ENCODE measurements at places on chromosomes 3 and 15.

DNA sequence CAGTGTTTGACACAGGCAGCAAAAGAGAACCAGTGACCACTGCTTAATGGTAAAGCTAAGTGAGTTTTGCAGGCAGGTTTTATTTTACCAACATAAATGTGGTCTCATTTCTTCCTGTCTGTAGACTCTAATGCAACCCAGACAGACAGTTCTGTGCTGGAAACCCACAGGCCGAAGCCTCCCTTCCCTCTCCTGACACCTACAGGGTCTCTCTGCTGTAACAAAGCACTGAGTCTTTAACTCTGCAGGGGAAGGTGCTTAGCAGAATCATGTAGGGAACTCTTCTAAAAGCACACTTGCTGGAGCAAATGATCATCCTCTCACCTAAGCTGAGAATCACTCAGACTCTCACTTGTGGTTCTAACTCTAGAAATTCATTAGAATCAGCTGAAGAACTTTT lies 200.3 kb downstream of the KBTBD8 start:
- DNase-seq = no peak

GRCh38 chr3:155704771-155705559 lies 39.9 kb downstream of the PLCH1 start:
- DNase-seq = no peak

GRCh38 chr15:63043335-63044076 lies 959 bp downstream of the TPM1 start:
- DNase-seq = no peak

DNA sequence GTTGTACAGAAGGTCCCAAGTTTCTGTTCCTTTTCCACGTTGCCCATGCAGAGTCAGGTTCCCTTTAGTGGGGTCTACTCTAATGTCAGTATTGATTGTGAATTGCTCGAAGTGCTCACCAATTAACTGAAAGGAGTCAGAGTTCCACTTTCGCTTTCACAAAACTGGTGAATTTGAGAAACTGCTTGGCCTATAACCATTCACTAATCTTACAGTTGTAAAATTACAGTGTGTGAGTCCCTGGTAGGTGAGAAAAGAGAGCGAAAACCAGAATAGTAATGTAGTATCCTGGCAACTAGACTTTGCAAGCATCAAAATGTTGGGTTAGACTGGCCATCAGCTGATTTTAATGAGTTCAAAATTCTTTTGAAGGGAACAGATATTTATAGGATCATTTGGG lies 237.5 kb upstream of the CHRM5 start:
- no peak for DNase-seq

DNA sequence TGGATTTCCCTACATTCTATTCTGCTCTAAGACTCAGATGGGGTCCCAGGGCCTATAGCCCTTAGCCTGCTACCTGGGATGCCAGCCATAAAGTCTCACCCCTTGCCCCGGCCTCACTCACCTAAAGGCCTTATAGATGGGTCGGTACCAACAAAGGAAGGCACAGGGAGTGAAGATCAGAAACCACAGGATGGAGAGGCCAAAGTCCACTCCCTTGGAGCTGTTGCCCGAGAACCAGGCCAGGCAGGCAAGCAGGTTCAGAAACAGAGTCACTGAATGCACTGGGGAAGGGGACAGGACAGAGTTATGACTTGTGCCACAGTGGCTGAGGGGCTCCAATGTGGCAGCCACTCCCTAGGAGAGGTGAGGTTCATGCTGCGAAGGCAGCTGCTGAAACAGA lies 7.4 kb upstream of the ULK3 start:
- DNase-seq = no peak

DNA sequence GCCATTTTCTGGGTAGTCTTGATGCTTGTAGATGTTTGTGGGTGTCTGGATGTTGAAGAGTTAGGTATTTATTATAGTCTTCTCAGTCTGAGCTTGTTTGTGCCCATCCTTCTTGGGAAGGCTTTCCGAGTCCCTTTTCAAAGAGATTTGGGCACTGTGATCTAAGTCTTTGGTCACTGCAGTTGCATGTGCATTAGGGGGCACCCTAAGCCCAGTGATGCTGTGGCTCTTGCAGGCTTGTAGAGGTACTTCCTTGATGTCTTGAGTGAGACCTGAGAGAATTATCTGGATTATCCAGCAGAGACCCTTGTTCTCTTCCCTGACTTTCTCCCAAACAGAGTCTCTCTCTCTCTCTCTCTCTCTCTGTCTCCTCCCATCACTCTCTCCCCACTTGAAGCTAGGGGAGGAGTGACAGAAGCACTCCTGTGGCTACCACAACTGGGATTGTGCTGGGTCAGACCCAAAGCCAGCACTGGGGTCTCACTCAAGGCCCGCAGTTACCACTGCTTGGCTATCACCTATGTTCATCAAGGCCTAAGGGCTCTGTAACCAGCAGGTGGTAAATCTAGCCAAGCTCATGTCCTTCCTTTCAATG lies 68.5 kb downstream of the TMCO5A start:
- no peak for DNase-seq

DNA sequence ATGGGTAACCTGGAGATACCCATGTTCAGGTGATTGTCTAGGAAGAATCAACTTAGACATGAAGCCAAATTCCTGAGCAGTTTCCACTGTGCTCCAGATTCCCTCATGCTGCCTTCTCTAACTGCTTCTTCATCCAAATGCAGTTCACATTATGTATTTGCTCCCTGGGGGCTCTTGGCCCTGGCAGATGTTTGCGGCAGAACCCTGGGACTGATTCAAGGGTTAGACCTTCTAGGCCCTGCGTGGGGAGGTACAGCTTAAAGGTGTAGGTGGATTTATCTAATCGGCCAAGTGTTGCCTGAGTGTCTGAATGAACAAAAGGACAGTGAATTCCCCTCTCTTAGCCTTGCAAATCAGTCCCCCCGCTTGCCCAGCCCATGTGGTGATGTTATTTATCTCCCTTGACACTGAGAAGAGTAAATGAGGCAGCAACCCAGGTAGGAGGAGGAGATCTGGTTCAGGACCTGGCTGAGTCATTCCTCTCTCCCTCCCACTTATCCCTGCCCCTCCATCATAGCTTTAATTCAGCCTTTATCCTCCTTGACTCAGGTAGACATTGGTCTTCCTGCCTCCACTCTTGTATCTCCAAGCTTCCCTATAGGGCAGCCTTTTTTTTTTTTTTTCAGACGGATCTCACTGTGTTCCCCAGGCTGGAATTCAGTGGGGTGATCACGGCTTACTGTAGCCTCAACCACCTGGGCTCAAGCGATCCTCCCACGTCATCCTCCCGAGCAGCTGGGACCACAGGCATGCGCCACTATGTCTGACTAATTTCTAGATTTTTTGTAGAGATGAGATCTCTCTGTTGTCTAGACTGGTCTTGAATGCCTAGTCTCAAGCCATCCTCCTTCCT lies 54.8 kb downstream of the MAGEF1 start:
- DNase-seq = no peak

- no peak for DNase-seq
Observed at GRCh38 chr3:194941360-194941955, 255.8 kb downstream of the FAM43A start.

- DNase-seq = no peak
Observed at GRCh38 chr15:38538328-38539007, 26.1 kb downstream of the RASGRP1 start.

- DNase-seq = no peak
Observed at GRCh38 chr3:66980791-66981190, 17.3 kb upstream of the KBTBD8 start.

- no peak for DNase-seq
Observed at GRCh38 chr15:81101894-81102815, 31.9 kb upstream of the CFAP161 start.

DNA sequence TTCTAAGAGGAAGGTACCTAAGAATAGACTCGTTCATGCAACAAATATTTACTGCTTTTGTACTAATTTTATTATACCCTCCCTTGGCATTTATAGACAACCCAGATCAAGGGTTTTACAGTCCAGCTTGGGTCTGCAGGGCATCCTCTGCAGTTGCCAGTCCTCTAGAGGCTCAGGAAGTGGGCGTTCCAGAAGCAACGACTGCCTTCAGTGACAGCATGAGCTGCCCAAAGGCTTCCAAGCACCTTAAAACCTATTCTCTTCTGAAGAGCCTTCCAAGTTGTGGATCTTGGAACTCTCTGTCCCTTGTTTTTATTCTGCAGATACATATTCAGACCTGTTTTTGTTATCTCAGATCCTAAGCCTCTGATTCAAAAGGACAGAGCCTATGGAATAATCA lies 95.6 kb downstream of the RAD18 start:
- no peak for DNase-seq
